ENCODE measurements at places on chromosomes 2 and 18. TPM values are rescaled to one million over a fixed set of nuclear protein-coding genes. Genes with fewer than 3 reads are reported as not detected.

- H3K27me3 ChIP-seq = no peaks in the 10 kb centered on the region
- H3K4me3 ChIP-seq = no peak overlapping the region
- H3K36me3 ChIP-seq = no peaks in the 10 kb centered on the region
- no peak overlapping the region for H3K27ac ChIP-seq
Measured at GRCh38 chr2:195117011-195117410, 540.0 kb upstream of the SLC39A10 start.

GRCh38 chr2:231684314-231685223, 23.8 kb upstream of the PTMA start:
- no peaks in the 10 kb centered on the region for H3K27me3 ChIP-seq
- no peak overlapping the region for H3K27ac ChIP-seq
- peaks cover 34% of the 10 kb centered on the region for H3K4me1 ChIP-seq

DNA sequence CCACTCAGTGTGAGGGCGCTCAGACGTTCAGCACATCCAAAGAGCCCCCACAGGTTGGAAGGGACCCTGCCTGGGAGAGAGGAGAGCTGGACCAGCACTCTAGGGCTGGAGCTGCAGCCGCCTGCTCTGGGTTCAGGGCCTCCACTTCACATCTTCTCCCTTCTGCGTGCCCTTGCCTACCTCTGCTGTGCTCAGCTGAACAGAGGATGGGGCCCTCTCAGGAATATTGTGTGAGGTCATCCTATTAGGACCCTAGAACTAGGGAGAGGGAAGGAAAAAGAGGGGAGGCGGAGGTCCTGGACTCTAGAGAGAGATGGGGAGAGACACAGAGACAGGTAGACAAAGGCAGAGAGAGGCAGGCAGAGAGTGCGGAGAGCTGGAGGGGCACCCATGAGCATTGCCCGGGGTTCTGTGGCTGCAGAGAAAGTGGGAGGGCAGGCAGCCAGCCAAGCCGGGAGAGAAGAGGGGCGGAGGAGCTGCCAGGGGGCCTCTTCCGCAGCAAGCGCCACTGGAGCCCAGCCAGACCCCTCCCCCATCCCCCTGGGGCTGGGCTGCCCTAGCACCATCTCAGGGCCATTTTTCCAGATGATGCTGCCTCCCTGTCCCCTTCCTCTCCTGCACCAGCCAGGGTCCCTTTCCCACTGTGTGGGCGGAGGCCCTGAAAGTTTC, 8.3 kb upstream of the TNS1 start:
- peak overlapping the region; percentile 46 for H3K4me3 ChIP-seq
- H3K4me1 ChIP-seq = peaks cover 20% of the 10 kb centered on the region
- H3K27me3 ChIP-seq = no peaks in the 10 kb centered on the region
- DNase-seq = no peak

DNA sequence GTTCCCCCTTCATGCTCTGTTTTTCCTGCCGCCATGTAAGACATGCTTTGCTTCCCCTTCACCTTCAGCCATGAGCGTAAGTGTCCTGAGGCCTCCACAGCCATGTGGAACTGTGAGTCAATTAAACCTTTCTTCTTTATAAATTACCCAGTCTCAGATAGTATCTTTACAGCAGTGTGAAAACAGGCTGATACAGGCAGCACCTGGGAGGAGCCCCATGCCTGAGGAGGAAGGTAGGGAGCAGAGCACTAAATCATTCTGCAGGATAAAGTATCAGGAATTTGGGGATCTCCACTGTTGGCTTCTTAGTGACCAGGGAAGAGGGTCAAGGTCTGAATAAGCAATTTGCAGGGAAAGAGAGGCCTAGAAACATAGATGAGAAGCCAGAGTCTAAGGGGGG, 78.0 kb downstream of the KCNF1 start:
- H3K27ac ChIP-seq = no peak overlapping the region
- H3K4me3 ChIP-seq = no peak overlapping the region
- no peaks in the 10 kb centered on the region for H3K27me3 ChIP-seq
- DNase-seq = no peak
- no peaks in the 10 kb centered on the region for H3K36me3 ChIP-seq
- no peaks in the 10 kb centered on the region for H3K4me1 ChIP-seq

CACNB4 gene
- total RNA-seq = 6.2 TPM
